ENCODE measurements at places on chromosomes 6 and 20.

- no peak for DNase-seq
Measured at GRCh38 chr20:14777591-14777990, 440.2 kb upstream of the FLRT3 start.

GRCh38 chr20:38514185-38514584 is 41.5 kb downstream of the RALGAPB start:
- no peak for DNase-seq

DNA sequence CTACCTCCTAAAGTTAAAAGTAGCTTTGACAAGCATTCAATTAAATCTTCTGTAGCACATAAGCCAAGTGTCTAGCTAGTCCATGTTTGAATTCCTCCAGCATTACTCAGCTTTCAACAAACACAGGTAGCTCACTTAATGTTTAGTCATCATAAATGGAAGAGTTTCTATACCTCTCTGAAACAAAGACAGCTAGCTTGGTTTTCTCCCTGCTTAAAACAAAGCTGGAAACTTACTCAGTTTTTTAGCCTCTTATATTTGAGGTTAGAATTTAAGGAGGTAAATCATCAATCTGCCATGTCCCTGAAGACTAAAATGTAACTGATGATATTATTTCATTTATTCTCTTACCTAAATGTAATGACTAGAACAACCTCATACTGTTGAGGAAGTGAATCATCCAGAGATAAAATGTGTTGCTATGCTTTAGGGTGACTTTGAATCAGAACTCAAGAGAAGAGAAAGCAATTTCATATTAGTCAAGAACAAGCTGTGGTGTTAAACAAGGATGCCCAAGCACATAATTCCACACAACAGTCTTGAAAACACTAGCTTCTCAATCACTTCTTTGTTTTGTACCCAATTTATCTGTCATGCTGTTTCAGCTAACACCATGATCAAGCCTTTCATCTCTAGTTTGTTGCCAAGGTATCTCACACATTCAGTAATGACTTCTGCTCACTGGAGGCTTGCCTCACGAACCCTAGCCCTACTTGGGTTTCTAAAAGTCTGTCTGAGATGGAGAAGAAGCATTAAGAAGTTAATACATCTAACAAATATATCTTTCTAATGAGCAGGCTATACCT is 251.9 kb downstream of the EPM2A start:
- no peak for DNase-seq

DNA sequence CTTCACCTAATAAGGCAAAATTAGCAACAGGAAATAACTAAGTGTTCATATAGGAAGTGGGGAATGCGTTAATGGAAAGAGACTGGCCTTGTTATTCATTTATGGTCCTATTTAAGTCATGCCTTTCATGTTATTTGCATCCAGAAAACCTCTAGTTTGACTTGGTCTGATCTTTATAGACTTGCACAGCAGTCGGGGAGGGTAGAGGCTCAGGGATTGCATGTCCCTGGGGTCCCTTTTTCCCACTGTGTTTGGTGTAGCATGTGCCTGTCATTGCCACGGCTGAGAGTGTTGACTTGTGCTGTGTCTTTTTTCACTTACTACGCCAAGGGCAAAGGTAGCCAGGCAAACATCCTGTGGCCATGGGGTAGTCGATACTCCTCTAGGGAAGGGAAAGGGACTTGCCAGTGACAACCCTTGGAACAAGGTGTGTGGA is 105.4 kb upstream of the RIN2 start:
- no peak for DNase-seq

GRCh38 chr6:17820055-17820454 is 113.3 kb upstream of the NUP153 start:
- DNase-seq = no peak

GRCh38 chr6:67331304-67331703 is 1303.8 kb upstream of the ADGRB3 start:
- no peak for DNase-seq

DNA sequence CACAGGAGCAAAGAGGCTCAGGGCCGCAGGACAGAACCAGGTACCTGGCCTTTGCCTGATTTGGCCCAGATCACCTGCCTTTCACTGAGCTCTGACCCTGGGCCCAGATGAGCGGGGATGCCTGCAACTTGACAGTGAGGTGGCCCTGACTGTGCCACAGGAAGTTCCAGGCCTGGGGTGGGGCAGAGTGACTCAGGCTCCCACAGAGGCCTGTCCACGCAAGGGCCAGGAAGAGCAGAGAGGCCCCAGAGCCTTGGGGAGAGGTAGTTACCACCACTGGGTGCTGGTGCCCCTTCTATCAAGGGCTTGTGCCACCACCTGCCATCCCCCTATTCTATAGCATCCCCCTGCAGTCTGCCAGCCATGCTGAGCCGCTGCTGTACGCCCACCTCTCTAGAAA is 4.1 kb upstream of the NOL4L start:
- DNase-seq = no peak

DNA sequence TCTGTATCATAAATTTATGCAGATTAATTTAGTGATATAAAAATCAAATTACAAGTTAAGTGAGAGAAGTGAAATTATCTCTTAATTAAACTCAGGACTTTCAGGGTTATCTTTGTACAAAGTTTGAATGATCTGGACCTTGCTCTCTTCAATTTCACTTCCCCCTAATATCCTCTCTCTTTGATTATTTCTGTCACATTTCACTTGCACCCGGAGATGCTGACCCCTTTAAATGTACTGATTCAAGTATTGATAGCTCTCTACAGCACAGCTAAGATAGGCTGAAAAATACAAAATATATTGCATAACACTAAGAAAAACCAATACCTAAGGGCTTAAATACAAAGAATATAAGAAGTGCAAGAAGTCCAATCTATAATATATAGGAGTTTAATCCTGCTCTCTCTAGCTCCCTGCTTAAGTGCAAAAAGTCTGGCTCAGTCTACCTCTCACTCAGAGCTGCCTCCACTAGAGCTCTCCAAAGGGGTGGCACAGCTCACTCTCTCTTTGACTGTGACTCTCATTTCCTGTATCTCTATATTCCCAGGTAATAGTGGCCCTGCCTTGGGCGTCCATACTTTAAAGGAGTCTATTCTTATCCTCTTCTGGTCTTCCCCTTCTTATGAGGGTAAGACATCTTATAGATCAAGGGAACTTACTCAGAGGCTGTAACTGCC is 588.4 kb downstream of the RFPL4B start:
- DNase-seq = no peak

DNA sequence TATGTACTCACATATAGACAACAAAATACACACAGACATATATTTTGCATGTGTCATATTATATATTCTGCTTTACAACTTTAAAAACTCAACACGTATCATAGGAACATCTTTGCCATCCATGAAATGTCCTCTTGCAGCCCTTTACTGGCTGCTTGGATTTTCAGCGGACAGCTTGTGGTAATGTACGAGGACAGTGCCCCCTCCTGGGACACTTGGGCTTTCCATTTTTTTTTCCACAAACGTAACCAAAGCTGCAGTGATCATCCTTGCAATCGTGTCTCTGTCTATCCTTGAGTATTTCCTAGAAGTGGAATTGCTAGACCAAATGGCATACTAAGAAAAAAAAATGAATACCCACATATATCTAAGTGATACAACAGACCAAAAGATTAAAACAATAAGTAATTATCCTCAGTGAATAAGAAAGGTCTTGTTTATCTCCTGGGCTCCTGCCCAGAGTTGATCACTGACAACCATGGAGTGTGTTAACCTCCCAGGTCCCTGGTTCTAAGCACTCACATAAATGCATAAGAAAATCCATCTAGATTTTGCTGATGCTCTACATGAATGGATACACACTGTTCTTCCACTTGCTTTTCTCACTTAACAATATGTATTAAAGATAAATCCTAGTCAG is 18.1 kb downstream of the BPI start:
- no peak for DNase-seq

DNA sequence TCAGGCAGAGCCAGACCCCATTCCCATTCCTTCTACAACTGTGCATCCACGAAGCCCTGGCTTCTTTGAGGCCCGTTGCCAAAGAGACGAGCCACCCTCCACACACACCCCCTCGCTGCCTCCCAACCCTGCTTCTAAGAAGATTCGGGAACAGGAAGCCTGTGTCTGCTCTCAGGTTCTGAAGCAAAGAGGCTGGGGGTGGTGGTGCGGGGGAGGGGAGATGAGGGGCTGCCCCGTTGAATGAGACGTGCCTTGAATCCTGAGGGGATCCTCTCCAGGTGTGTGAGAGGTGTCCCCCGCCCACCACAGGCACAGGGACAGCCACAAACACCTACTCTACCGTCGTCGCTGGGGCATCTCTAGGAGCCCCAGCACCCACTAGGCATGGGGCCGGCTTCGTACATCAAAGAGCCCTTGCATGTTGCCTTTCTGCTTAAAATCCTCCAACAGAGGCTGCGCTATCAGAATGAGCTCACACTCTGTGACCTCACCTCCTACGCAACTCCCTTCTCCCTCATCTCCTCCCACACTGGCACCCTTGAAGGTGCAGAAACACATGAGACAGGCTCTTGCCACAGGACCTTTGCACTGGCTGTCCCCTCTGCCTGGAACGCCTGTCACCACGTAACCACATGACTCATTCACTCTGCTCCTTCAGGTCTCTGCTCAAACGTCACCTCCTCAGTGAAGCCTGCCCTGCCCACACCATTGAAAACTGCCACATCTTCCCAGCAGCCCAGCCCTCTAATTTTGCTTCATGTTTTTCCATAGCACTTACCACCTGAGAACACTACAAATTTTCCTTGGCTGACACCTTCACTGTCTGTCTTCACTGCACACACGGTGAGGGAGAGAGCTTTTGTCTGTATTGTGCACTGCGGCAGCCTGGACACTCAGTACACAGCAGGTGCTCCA is 58.5 kb downstream of the PREX1 start:
- peak; percentile 79 for DNase-seq

GRCh38 chr6:129493354-129493902 is 216.5 kb downstream of the ARHGAP18 start:
- no peak for DNase-seq

DNA sequence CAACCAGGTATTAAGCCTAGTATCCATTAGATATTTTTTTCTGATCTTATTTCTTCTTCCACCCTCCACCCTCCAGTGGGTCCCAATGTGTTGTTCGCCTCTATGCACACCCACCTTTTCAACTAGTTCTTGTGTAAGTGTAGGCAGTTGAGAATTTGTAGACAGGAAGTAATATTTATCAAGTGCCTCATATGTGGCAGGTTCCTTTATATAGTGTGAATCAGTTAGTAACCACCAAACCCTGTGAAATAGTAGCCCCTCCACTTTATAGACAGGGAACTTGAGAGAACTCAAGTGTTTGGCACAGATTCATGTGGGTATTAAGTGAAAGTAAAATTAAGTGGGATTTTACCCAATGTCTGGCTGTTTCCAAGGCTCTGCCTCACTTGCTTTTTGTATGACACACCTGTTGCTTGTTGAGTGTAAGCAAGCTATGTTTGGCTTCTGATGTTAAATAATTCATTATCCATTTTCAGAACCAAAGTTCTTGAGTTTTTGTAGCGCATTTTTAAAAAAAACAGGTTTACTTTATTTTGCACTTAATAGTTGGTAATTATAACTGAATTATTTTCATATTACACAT is 24.8 kb downstream of the AFDN start:
- DNase-seq = no peak

DNA sequence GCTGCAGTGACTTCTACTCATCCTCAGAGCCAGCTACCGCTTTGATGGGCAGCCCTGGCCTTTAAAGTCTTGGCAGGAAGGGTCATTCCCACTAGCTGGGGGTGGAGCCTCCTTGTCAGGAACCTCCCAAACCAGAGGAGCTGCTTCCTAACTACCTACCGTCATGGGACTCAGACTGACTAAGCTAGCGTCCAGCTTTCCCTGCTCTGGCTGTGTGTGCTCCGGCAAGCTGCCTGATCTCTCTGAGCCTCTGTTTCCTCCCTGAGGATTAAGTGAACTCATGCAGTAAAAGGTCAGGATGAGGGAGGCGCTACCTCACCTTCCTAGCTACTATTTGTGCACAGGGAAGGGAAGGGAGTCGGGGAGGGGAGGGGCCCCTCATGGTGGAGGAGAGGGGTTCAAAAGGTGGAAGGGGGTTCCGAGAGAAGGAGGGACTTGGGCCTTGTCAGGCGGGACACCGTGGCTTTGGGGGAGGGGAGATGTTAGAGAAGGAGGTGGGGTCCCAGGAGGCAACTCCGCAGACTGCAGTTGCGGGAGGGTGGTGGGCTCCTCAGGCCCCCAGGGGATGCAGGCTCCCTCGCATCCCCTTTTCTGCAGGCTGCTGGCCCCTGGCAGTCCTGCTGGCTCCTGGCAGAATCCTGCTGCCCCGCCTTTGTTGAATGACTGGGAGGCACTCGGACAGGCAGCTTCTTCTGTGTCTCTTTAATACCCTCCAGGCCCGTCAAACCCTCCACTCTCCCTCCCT is 9.8 kb downstream of the DUSP15 start:
- no peak for DNase-seq

DNA sequence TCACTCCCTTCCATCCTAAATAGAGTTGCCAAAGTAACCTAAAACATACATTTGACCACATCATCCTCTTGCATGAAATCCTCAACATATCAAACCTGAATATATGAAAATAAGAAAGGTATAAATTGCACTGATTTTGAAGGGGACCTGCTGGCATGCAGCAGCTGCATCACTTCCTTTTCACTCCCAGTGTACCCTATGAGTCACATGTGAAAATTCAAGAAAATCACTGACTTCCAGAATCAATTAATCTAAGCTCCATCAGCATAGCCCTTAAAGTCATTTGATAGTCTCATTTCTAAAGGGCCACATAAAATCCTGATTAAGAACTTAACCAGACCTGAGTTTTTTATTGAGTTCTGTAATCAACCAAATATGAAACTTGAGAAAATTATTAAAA is 24.3 kb downstream of the SNX14 start:
- no peak for DNase-seq

DNA sequence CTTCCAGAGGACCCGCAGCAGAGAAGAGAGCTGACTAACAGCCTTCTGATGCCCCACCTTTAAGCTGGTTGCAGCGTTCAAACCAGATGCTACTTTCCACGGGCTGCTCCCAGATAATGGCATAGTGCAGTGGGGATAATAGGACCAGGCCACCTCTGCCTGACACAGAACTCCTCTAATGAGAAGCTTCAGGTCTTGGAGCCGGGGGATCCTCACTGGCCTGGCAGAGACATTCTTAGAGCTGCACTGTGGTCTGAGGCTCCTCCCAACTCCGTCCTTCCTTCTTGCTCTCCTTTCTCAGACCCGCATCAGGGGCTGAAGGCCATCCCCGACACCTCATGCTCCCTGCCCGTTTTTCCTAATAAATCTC is 206.6 kb upstream of the MARCKS start:
- no peak for DNase-seq
